Stimulated activated naive CD8-positive, alpha-beta T cell treated with anti-CD3 and anti-CD28 coated beads, Interleukin-15, Interleukin-2, amounts not matched to agents 100 U/mL and 50 U/mL, for 24 hours (primary cell): ENCODE measurements at places on chromosomes 7 and 10.

GRCh38 chr7:121484089-121484763, 88.1 kb upstream of the FAM3C start:
- DNase-seq, result no peak

GRCh38 chr7:36627836-36628235, 96.5 kb downstream of the AOAH start:
- no peak for DNase-seq

DNA sequence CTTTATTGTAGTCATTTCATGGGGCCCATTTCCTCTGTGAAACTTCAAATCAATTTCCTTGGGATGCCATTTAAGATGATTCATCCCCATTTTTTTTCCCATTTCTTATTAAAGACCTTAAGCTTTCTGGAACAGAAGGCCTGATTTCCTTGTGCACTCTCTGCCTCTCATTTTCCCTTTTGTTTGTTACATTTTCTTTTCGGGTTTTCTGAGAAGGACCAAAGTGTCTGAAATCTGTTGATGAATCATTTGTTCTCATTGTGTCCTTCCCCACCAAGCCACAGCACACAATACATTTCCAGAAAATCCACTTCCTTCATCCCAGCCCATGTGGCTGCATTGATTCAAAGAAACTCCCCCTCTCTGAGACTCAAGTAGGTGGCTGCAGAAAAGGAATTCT, 372.4 kb downstream of the SFMBT2 start:
- DNase-seq, result no peak

DNA sequence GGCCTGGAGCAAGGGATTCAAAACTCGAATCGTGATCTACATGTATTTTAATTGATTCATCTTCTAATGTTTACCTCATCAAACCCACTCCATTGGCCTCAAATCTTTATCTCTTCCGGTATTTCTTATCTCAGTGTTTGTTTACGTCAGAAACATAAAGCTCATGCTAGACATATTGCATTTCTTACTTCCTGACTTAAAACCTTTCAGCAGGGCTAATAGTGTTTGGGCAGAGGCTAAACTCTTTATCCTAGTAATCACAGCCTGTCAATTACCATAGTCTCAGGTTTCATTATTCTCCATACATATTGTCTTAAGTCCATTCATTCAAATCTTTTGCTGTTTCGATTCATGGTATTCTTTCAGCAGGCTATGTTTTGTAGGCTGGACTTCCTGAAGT, 81.3 kb upstream of the AGR3 start:
- no peak for DNase-seq

- no peak for DNase-seq
Observed at GRCh38 chr10:110676016-110676415, 31.9 kb downstream of the RBM20 start.

- no peak for DNase-seq
Observed at GRCh38 chr10:131002031-131002861, 309.3 kb downstream of the TCERG1L start.

DNA sequence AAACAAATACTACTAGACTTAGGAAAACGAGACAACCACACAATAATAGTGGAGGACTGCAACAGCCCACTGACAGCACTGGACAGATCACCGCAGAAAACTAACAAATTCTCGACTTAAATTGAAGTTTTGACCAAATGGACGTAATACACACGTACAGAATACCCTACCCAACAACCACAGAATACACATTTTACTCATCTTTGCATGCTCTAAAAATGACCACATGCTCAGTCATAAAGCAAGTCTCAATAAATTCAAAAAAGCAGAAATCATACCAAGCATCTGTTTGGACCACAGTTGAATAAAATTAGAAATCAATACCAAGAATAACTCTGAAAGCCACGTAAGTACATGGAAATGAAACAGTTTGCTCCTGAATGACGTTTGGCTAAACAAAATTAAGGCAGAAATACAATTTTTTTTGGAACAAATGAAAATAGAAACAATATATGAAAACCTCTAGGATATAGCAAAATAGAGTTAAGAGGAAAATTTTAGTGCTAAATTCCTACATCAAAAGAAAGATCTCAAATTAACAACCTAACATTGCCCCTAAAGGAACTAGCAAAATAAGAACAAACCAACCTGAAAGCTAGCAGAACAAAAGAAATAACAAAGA, 30.6 kb downstream of the MAPK8 start:
- DNase-seq, result no peak

DNA sequence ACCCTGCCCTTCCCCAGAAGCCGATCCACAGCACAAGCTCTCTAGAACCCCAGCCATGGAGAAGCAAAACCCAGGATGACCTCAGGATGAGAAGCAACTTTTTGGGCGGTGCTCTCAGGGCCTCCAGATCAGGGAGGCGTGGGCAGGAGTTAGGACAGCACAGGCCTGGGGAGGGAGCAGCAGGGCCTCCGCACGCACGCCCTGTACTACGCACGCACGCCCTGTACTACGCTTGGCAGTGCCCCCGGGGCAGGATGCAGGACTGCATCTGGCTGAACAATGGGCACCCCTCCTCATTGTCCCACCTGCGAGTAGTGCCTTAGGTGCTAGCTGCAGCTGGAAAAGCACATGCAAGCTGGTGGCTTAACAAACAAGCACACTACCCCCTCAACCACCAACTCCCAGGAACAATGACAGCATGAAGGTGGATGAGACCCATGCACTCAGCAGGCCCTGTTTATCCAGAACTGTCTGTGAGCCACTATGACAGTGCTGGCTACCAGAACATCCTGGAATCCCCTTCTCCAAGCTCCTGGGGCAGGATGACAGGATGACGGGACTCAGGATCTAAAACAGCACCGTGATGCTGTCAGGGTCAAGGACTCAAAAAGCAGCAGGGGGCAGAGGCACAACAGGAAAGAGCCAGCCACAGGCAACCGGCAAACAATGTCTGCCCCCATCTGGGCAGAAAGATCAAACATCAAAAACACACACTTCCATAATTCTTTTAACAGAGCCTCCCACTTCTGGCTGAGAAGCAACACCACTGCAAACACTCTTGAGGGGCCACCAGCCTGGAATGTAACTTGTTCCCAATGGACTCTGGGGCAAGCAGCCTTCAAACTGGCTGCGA, 11.8 kb downstream of the PODXL start:
- no peak for DNase-seq

DNA sequence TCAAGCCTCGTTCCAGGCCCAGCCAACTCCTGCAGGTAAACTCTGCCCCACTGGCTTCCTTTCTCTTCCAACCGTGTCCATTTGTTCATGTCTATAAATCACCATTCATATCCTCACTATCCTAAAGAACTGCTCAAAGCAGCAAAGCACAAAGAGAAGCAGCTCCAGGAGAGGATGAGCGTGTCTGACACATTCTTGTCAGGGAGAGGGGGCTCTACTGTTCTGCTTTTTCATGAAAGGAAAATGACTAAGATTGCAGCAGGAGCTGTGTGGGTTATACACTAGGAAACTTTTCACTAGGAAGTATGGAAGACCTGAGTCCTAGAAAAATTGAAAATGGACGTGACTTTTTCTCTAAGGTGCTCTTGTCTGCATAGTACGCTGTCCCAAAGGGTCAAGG, 16.7 kb downstream of the AGFG2 start:
- DNase-seq, result no peak

GRCh38 chr7:143463556-143463955, 14.1 kb upstream of the TAS2R41 start:
- DNase-seq, result no peak

DNA sequence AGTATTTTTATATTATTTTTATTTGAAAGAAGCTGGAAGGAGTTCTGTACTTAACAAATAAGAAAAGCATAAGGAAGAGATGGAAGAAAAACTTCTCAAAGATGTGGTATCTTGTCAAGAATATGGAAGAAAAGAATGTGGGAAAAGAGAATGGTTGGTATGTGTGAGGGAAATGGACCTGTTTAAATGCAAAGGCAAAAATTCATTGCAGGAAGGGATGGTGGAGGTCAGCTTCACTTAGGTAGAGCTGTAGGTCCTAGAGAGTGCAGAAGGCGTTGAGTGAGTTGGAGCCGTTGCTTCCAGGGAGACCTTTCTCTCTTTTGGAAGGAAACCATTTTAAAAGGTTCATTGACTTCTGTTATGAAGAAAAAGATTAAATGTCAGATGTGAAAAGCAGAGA, 107.3 kb downstream of the EXOC4 start:
- DNase-seq, result no peak

DNA sequence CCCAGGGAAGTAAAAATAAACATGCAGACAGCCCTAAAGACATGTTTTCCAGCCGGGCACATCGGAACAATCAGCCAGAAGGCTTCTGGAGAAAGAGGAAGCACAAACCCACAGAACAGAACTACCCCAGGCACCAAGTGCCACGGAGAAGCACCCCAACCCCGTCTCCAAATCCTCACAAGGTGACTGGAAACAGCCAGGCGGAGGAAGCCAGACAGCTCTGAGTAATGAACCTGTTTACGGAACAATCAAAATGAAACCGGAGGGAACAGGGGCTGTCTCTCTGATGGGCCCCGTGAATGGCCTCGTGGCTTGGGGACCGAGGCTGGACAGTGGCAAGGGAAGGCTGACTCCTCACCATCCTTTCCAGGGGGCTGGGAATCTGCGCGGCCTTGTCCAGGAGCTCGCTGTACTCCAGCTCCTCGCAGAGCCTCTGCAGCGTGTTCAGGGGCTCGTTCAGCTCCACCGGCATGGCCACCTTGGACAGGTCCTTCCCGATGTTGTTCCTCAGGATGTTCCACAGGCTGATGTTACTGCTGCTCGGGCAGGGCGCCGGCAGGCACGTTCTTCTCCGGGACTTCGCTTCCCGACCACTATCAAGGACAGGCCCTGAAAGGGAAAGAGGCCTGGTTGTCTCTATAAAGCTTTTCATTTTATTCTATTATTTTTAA, 77.0 kb upstream of the GSDME start:
- peak; percentile 21 for DNase-seq

DNA sequence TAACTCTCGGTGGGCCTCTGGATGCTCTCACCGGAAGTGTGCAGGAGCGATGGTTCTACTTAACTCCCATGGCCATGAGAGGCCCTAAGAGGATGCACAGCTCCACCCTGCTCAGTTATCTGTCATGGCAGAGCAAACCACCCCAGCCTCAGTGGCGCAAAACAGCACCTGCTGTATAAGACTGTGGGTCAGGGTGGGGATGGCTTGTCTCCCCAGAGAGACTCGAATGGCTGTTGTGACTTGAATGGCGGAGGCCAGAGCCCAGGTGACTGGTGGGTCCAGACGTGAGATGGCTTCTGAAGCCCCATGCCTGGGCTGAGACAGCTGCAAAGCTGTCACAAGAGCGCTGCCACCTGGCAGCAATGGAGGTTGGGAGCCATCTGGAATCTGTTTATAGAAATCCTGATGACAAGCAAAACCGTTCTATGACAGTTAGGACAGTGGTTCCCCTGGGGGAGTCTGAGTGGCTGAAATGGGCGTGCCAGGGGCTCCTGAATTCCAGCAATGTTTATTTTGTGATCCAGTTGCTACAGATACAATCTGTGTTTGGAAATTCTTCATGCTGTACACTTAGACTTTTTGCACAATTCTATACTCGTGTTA, 490.5 kb downstream of the TCERG1L start:
- DNase-seq, result no peak

- peak; percentile 41 for DNase-seq
Observed at GRCh38 chr10:73910764-73911552, at the start of gene PLAU. PLAU (plus strand) TSS chr10:73911132; CDS start chr10:73911556, 424 bp downstream.

DNA sequence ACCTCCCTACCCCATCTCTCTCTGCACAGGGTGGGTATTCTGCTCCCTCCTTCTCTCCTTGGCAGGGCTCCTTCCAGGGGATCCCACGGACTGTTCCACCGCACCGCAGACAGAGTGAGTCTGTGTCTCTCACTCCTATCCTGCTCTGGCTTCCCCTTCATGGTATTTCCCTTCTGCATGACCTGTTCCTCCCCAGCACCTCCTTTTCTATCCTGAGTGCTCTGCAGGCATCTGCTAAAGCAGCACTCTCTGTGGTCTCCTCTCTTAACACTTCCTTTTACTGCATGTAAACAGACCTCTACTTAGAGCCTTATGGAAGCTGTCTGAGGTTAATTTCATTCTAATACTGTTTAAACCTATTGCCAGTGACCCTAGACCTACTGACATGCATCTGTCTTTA, 171.5 kb downstream of the CCSER2 start:
- no peak for DNase-seq

DNA sequence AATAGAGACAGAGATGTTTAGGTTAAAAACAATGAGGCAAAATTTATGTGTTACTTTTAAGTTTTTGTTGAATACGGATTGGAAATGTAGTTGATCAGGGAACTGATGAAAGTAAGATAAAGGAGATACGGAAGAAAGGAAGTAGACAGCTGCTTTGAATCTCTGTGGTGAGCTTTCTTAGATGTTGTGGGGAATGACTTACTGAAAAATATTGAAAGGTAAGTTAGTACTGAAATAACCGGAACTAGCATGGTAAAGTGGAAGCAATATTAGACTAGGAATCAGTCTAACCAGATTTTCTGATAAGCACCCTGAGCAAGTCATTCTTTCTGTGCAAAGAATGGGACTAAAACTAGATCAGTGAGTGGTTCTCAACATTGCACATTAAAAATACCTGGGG, 34.8 kb downstream of the LUC7L2 start:
- DNase-seq, result no peak

GRCh38 chr7:42765931-42766330, 145.9 kb downstream of the C7orf25 start:
- no peak for DNase-seq

- DNase-seq, result no peak
Observed at GRCh38 chr10:17747883-17748550, 4.0 kb upstream of the TMEM236 start.

DNA sequence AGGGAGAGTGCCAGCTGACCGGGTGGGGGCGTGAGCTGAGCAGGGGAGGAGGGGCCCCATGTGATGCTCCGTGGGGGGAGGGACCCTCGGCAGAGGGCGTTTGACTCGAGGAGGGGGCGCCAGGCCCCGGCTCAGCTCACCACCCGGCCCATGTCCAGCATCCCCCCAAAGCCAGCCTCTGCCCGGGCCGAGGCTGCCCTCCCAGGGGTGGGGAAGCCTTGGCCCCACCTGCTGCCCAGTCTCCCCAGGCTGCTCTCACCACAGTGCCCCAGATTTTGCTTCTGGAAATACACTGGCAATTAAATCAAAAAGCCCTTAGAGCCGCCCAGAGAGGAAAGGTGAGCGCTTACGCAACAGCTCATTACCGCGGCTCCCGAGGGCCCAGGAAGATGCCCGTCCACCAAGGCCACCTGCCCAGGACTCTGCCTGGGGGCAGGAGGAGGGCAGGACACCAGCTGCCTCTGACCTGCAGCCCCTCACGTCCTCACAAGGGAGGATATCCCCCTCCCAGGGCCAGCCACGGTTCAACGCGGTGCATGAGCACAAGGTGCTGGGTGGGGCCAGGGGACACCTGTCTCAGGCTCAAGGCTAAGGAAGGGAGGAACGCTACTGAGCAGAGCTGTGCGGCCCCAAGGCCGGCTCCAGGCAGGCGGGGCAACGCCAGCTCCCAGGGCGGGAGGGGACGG, 70.0 kb upstream of the INPP5A start:
- DNase-seq, result no peak
